Spinal cord (tissue), 10 donors: ENCODE measurements at places on chromosomes 7 and 10.

DNA sequence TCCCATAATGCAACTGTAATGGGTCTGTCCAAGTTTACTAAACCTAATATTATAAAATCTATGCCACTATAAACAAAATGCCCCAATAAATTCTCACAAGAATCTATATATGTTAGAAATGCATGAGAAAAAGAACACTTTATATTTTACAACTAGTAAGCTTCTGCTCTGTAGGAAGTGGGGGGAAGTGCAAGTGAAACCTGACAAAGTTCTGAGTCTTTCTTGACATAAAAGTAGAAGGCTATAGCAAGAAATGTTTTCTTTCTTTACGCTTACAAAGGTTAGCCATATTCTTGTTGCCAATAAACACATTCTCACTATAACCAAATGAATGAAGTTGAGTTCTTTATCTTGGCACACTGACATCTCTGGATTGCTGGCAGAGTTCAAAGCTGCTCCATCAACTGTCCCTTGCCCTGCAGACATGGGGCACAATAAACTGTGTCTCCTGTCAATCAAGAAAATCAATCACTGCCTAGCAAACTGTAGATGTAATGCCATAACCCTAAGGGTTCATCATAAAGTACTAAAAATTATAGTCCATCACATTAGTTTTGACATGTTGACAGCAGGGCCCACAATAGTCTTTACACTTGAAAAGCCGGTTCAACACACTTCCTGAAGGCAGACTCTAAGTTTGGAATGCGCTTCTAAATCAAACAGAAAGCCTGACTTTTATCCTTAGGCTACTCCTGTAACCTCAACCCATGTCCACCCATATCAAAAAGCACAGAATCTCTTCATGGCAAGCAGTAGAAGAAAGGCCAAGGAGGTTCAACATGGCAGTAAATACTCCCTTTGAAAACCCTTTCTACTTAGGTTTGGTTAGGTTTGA, 58.6 kb downstream of the TPK1 start:
- no peak for DNase-seq

DNA sequence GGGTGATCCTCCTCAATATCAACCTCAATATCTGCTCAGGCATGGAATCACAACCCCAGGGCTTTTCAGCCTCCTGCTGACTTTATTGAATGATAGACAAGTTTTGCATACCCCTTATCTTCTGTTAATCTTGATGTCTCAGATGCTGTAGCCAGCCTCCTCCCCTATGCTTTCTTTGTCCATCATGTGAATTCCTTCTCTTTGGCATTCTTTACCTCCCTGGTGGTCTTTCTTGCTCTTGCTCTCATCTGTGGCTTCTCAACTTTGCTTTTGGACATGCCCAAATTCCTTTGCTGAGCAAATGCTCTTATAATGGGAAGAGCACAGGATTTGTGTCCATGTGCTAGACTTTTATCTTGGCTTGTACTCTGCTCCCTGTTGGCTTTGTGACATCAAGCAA, 73.4 kb upstream of the FAM13C start:
- no peak for DNase-seq

- DNase-seq, result no peak
Measured at GRCh38 chr7:151246851-151247580, 1.5 kb downstream of the SMARCD3 start.

- no peak for DNase-seq
Measured at GRCh38 chr7:12139416-12139815, 71.7 kb upstream of the TMEM106B start.

DNA sequence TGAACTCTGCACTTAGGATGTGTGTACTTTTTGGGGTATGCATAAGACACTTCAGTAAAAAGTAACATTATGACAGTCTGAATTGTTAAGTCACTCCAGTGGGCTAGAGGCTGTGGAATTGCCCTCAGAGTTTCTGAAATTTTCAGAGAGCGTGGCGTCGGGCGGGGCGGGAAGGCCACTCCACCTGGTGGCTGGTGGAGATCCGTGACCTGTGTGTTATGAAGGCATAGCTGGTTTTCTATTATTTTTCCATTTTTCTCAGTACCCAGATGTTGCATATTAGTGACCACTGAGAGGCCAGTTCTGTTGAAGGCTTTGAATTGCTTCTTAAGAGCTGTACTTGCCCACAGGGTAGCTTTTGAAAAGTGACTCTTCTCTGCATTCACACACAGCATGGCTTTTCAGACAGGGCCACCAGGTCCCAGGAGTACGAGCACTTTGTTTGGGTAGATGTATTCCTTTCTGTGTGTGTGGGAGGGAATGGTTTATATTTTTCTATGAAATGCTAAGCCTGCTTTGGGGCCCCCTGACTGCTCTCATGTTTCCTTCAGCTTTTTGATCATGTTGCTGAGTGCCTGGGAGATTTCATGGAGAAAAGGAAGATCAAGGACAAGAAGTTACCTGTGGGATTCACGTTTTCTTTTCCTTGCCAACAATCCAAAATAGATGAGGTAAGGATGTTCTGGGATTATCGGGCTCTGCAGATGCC, 52.3 kb downstream of the TACR2 start:
- DNase-seq, result no peak

GRCh38 chr7:137283153-137283552, 60.4 kb downstream of the PTN start:
- DNase-seq, result peak; percentile 78

DNA sequence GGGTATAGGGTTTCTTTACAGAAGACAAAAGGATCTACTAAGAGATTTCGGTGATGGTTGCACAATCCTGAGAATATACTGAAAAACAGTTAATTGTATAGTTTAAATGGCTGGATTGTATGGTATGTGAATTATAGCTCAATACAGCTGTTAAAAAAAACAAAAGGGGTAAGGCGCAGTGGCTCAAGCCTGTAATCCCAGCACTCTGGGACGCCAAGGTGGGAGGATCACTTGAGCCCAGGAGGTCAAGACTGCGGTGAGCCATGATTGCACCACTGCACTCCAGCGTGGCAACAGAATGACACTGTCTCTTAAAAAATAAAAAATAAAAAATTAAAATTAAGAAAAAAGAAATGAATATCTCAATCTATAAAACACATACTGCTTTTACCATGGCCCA, 18.5 kb downstream of the ESYT2 start:
- no peak for DNase-seq

- DNase-seq, result no peak
Measured at GRCh38 chr7:156639426-156640256, 933 bp upstream of the RNF32 start.

DNA sequence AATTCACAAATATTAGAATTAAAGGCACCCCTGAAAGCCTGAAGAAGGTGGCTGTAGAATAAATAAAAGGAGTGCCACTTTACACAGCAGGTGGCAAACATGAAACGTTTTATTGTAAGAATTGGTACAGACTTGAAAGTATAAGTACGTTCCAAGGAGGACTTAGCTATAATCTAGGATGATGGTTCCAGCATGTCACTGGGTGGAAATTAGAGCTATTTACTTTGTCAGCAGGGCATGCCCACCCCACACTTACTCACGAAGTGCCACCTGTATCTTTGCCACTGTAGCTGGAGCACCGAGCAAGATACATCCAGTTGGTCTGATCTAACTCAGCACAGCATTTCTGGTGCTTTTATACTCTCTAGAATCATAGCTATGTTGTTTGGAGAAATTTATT, 97.8 kb downstream of the GRM8 start:
- DNase-seq, result no peak

GRCh38 chr7:142408794-142409193, 150.9 kb upstream of the PRSS58 start:
- DNase-seq, result no peak
